Stimulated activated CD8-positive, alpha-beta memory T cell treated with anti-CD3 and anti-CD28 coated beads, Interleukin-4, amount 100 ng/mL, for 4 hours (primary cell): ENCODE measurements at places on chromosomes 7 and 10.

GRCh38 chr10:102113956-102114857 lies 6.0 kb downstream of the LDB1 start:
- no peak for DNase-seq

GRCh38 chr7:98217623-98218582 lies 6.7 kb downstream of the BHLHA15 start:
- no peak for DNase-seq

DNA sequence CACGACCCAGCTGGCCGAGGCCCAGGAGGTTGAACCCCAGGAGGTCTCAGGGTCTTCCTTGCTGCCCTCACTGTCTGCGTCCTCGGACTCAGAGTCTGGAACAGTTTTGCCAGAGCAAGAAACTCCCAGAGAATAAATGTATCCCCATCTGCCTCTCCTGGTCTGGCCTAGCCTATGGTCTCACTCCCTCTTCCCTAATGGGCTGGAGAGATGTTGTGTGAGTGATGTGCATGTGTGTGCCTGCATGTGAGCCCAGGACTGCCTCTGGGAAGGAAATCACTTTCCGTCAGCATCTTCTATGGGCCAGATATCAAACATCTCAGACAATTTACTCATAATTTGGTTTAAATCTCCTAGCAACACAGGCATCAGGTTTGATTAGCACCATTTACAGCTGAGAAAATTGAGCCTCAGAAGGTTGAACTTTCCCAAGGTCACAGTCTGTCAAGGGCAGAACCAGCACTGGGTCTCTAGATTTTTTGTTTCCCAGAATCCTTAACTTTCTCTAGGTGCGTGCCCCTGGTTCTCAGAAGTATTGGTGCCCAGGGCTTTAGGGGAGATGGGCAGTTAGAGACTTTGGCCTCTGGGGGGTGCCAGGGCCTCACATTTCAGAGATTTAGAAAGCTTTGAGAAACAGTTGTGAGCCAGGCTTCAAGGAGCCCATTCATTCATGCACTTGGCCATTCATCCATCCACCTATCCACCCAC lies 4.9 kb downstream of the TMEM270 start:
- no peak for DNase-seq

DNA sequence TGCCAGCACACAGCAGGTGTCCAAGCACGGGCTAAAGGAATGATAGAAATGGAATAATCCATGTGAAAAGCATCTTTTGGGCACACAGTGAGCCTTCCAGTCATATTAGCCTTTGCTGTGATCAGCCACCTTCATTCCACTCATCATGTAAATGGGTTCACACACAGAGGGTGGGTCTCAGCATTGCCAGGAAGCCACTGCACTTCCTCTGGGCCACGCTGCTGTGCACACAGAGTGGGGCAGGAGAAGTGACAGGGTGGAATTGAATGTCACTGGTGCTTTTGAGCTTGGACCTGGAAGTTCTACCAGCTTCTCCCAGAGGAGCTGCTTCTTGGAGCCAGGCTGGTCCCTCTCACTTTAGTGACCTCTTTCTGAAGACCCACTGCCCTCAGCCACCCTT lies 203.5 kb downstream of the USP6NL start:
- DNase-seq: no peak

- DNase-seq: no peak
Measured at GRCh38 chr7:102061981-102062390, 224.7 kb upstream of the SH2B2 start.

DNA sequence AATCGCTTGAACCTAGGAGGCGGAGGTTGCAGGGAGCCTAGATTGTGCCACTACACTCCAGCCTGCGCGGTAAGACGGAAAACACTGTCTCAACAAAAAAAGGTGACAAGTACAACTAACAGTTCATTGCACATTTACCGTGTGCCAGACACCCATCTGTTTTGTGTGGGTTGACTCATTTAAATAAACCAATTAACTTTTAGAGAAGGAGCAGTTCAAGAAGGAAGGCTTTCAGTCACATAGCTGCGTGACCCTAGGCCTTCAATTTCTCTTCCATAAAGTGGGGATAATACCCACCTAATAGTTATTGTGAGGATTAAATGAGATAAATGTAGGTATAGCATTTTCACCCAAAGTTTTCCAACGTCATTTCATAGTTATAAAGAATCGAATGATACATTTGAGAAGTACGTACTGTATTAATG lies 52.3 kb upstream of the KDM7A start:
- no peak for DNase-seq

DNA sequence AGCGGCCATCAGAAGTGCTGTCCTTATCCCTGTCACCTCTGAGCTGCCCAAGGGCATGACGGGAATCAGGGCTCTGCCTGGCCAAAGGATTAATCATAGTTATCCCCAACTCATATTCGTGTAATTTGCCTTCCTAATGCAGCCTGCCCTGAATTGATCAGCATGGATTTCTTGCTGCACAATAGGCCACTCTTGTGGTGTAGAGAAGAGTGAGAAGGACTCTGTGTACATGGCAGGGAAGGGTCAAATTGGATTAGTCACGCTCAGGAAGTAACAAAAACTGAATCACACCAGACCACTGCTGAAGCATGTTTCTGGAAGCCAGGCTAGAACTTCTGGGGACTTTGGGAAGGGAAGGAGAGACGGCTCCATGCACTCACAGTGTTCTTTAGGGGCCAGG lies 227.0 kb downstream of the BUB3 start:
- no peak for DNase-seq

DNA sequence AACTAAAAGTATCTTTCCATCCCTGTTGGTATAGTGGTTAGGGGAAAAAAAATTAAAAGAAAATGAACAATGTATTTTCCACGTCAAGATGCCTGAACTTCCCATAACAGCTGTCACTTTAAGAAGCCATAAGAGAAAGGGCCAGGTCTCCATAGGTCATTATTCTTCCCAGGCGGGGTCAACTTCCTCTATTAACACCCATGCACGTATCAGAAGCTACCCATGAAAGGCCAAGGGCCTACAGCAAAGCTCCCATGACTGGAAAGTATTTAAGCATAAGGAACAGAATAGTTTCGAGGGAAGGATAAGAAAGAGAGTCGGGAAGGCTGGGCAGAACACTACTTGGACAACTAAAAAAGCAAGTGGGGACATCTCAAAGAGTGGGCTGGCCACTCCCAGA lies 40.1 kb downstream of the RBM28 start:
- DNase-seq: no peak

DNA sequence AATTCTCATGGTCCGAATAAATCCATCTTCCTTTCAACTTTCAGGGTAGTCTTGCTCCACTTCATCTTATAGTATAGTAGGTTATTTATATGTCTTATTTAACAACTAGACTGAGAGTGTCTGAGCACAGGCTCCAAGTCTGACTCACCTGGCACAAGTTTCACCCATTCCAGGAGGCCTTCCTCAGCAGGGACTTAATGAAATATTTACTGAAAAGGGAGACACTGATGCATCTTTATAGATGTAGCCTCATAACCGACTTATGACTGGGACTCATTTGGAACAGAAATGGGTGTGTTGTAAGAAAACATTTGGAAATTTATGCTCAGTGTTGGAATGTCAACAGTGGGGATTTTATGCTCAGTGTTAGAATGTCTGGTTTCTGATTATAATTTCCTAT lies 59.9 kb downstream of the CH25H start:
- no peak for DNase-seq

GRCh38 chr7:155293721-155294510 lies 3.8 kb upstream of the INSIG1 start:
- DNase-seq: no peak

DNA sequence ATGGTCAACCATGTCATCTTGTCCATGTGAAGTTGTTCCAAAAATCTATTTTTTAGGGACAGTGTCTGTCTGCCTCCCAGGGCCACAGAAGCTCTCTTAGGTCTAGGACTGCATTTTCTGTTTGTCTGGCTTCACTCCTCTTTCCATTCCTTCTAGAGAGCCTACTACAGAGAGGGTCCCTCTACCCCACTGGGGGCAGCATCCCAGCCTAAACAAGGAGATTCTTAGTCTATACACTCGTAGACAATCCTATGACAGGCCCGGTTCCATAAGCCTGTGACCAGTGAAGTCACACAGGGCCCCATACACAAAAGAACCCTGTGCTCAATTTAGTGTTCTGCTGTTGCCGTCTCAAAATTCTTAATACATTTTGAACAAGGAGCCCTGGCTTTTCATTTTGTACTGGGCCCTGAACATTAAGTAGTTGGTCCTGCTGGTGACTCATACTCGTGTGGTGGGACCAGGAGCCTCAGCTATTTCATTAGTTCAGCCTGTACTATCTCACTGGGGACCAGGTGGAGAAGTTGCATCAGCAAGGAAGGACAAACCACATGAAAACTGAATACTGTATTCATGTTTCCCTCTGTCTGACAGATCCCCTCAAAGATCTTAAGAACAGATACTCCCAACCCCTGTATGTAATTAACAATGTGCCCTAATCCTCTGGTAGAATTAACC lies 23.5 kb upstream of the FAM180A start:
- no peak for DNase-seq

DNA sequence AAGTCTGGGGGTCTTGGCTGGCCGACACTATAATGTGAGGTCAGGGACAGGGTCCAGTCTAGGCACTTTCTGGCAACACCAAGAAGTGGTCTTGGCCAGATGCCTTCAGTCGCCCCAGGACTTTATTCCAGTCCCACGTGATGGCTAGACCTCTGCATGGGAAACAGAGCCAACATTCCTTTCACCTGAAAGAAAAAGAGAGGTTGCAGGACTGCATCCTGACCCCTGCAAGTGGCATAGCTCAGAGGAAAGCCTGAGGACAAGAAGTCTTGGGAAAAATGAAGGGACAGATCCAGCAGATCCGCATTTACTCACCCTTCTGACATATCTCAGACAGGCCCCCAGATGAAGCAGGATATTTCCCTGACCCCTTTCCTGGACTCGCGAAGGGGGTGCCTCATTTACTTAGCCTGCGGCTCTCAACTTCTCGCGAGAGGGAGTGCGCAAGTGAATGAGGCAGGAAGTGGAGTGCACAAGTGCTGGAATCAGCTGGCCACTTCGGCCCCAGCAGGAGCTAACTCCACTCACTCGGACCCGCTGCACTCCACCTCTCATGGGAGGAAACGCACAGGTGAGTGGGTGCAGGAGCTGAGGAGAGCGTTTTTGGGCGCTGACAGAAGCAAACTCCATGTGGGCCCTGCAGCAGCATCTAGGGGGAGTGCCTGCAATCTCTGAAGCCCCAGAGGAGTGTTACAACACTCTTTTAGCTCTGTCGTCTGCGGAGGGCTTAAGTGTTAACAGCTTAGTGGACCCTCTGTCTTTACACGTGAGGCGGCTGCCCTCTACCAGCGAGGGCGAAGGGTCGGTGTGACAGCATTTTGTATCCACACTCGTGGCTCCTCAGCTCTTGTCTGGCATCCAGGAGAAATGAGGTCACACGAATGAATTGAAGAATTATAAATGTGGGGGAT lies 916.2 kb upstream of the GHITM start:
- DNase-seq: no peak

DNA sequence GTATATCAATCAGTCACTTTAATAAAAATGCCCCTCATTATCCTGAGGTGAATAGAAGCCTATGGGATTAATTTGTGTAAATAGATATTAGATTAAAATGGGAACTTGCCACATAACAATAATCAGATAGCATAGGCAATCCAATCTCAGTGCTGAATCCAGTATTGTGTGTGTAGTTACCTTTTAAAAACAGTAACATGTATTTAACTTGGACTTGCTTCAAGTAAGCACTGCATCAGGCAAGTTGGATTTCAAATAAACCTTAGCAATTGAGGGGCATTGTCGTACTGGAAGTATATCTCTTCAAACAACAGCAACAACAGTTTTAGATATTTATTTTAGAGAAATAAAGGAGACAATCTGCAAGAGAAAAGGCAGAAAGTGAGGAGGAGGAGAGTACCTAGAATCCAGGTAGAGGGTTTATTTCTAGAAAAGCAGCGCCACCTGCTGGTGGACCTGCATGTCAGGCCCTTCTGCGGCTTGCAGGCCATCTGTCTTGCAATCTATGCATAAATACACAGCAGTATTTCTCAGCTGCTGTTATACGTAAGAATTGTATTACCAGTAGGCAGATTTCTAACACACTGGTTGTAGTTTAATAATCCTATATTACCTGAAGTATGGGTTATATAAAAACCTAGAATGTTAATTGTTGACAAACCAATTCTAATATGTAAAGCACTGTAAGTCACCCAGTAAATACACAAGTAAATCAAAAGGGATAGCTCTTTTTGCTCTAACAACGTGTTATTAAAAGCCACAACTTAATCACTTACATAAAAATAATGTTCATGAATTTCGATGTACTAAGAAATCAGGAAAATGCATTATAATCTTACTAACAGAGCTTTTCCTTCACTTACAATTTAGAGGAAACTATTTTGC lies 652.8 kb downstream of the KCNMA1 start:
- DNase-seq: peak; percentile 24

GRCh38 chr10:86958116-86958900 lies at the start of gene SNCG:
Gene SNCG, plus strand, starts transcription at chr10:86958599. Its CDS starts 99 bp downstream, at chr10:86958698.
- no peak for DNase-seq

DNA sequence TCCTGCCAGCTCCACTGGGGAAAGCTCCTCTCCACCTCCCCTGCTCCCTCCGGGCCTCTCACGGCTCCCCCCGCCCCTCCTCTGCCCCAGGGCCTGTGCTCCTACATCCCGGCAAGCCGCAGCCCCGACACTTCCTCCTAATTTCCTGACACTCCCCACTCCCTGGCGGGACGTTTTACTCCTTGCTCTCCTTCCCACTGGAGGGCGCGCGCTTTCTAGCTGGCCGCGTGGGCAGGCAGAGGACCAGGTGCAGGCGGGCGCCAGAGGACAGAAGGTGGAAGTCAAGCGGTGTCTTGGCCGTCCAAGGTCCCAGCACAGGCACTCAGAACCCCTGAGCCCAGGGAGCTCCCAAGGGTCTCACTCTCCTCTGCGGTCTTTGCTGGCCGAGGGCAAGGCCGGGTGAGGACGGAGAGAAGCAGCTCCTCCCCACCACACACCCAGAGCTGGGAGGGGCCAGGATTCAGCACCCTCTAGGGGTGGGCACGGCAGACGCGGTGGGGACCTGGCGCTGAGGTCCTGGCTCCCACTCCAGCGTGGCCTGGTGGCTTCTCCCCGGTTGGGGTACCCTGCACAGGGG lies 19.1 kb downstream of the ADAM8 start:
- DNase-seq: no peak

DNA sequence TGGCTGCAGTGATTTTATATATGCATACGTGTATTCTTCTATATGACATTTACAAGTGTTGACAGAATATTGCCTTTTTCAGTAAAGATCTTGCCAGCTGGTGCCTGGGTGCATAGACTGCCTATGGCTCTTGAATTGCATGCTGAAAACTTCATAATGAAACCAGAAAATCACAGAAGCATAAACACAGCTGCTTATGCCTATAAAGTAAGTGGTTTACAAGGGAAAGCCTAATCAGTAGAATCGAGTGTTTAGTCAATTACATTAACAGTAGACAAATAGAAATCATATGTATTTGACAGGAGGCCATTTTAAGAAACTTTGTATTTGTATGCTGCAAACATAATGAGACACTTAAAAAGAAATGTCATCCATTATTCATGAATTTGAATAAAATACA lies 82.5 kb downstream of the TMEM168 start:
- DNase-seq: no peak

DNA sequence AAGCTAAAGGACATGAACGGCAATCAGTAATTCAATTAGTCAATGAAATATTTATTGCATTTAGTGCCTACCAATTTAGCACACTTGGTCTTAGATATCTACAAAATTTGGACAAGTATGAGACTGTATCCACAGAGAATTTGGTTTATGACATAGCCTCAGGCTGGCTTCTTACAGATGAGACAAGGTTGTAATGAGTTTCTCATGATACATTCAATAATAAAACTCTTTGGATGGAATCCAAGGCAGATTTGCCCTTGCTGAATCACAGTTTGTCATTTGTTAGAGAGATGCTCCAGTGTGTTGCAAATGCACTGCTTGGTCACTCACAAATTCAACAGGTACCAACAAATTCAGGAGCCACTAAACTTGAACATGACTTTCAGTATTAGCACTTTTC lies 162.5 kb downstream of the GPR37 start:
- no peak for DNase-seq
